ENCODE measurements at places on chromosomes 2 and 18. TPM values are rescaled to one million over a fixed set of nuclear protein-coding genes. Genes with fewer than 3 reads are reported as not detected.

GPAT2 gene
- 6.9 TPM for total RNA-seq

MC4R gene
- total RNA-seq = not detected

IL1R2 gene
- total RNA-seq = 18.3 TPM

PID1 gene
- 109 TPM for total RNA-seq

DNA sequence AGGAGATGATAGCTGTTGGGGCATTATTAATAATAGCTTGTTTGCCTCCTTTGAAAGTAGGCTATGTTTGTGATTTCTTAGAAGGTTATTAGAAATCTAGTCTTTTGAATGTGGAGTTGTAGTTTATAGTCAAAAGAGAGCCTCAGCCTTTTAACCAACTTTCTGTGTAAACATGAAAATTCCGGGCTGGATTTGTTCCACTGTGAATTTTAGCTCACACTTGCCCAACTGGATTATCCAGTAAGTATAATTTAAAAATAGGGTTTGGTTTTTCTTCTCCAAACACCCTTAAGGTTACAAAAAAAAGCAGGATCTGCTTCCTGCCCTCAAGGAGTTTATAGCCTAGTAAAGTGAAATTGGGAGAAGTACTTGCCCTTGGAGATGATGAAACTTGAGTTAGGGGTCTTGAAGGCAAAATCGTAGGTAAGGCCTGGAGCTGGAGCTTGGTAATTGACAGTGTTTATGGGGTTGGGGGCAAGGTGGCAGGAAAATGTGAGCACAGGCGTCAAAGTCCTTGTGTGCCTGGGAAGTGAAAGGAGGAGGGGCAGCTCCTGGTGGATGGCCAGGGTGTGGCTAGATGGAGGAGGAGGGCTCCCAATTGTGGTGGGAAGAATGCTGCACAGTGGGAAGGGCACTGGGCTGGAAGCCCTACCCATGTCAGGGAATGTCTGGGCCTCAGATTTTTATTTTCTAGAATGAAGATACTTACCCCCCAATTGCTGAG, 21.3 kb downstream of the ITGA6 start:
- H3K36me3 ChIP-seq = no peaks in the 10 kb centered on the region
- H3K4me1 ChIP-seq = peaks cover 9% of the 10 kb centered on the region
- H3K4me3 ChIP-seq = no peak overlapping the region
- no peak overlapping the region for H3K27ac ChIP-seq
- no peak for DNase-seq

GRCh38 chr2:133146893-133147292, 421.4 kb downstream of the NCKAP5 start:
- no peaks in the 10 kb centered on the region for H3K27me3 ChIP-seq
- no peak overlapping the region for H3K4me3 ChIP-seq
- no peaks in the 10 kb centered on the region for H3K36me3 ChIP-seq
- DNase-seq = no peak
- H3K27ac ChIP-seq = no peak overlapping the region

GRCh38 chr2:235027558-235028214, 75.9 kb downstream of the SH3BP4 start:
- no peak overlapping the region for H3K27ac ChIP-seq
- no peaks in the 10 kb centered on the region for H3K27me3 ChIP-seq
- H3K4me3 ChIP-seq = no peak overlapping the region
- H3K36me3 ChIP-seq = no peaks in the 10 kb centered on the region

Measured in thoracic aorta (tissue), 2 donors.